Occipital lobe (tissue), 3 donors: ENCODE measurements at places on chromosomes 5 and 9. TPM values are rescaled to one million over a fixed set of nuclear protein-coding genes. Genes with fewer than 3 reads are reported as not detected.

- no peak for DNase-seq
Observed at GRCh38 chr9:7342736-7343135, 456.8 kb downstream of the DMAC1 start.

DNA sequence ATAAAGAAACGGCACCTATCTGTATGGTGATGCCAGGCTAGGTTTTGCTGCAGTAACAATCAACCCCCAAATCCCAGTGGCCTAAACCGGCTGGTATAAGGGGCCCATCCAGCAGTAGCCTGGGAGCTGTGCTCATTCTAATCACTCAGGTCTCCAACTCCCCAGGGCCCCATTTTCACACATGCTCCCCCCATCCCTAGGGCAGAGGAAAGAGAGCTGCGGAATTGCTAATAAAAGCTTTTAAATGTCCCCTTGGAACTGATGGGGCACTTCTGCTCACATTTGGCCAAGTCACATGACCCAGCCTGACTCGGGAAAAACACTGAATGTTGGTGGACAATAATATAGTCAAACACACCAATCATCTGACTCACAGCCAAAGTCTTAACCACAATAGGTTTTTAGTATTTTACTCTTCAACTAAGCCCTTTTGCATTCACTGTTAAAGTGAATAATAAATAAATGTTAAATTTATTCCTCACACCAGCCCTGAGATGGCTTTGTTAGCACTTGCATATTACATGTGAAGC, 1.6 kb downstream of the FBLL1 start:
- DNase-seq: no peak

- no peak for DNase-seq
Observed at GRCh38 chr9:111276431-111277128, 53.4 kb downstream of the OR2K2 start.

SAPCD2 gene
- 1.6 TPM for total RNA-seq

DNA sequence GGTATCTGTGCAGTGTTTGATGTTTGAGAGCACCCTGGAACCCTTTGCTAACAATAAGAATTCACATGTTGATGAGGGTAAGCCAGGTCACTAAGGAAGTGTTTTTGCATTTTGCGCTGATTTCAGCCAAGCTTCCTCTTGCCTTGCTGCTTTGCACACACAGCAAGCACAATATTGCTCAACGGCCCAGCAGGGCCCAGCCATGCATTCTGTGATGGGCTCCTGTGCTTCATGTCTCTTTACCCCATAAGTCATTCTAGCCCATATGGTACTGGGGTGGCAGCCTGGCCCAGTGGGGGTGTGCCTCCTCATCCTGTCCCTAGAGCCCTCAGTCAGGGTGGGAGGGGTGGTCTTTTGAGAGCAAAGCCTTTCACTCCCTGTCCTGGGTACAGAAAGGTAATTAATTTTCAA, 481.3 kb downstream of the GADD45G start:
- DNase-seq: no peak

NR2F1-AS1 gene
- total RNA-seq: 109 TPM

- DNase-seq: no peak
Observed at GRCh38 chr9:109036744-109037680, 23.7 kb upstream of the CTNNAL1 start.

DNA sequence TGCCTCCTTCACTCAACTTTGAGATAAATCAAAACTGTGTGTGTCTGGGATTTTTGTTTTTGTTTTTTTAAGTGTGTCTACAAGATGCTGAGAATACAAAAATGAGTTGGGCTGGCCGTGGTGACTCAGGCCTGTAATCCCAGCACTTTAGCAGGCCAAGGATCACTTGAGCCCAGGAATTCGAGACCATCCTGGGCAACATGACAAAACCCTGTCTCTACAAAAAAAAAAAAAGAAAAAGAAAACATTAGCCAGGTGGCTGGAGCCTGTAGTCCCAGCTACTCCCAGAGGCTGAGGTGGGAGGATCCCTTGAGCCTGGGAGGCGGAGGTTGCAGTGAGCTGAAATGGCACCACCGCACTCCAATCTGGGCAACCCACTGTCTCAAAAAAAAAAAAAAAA, 21.0 kb downstream of the HNRNPK start:
- no peak for DNase-seq

GRCh38 chr5:154190595-154191304, at the start of gene GALNT10:
Gene GALNT10 (plus strand): TSS chr5:154190733. CDS start chr5:154190867, 134 bp downstream.
- peak; percentile 45 for DNase-seq
